Stimulated activated CD4-positive, alpha-beta T cell treated with anti-CD3 and anti-CD28 coated beads, TNF-alpha, amount 100 ng/mL, for 24 hours (primary cell): ENCODE measurements at places on chromosomes 2 and 18.

GRCh38 chr2:11079136-11079824 is 76.0 kb upstream of the SLC66A3 start:
- DNase-seq: no peak

GRCh38 chr2:232502511-232502910 is 14.9 kb upstream of the ECEL1 start:
- no peak for DNase-seq

GRCh38 chr2:63000801-63001200 is 49.8 kb upstream of the OTX1 start:
- DNase-seq: no peak

DNA sequence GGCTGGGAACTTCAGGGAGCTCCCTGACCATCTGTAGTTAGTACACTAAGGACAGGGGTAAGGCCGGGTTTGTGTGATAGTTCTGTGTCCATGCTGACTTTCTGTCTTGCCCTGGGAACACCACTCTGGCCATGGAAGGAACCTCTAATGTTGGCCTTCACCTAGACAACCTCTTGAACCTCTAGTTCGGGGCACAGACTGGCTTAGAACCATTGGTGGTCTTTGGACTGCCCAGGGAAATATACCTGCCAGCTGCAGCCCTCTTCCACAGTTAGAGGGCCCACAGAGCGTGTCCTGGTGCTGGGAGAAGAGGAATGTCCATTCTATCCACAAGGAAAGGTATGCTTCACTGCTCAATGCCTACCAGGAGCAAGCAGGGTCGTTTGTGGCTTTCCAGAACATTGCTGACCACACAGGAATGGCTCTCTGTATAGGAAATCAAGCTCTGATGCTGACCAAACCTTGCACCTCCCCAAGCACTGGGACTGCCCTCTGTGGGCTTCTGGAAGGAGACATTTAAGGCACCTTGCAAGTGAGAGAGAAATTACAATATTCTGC is 318.8 kb upstream of the EPAS1 start:
- DNase-seq: no peak

DNA sequence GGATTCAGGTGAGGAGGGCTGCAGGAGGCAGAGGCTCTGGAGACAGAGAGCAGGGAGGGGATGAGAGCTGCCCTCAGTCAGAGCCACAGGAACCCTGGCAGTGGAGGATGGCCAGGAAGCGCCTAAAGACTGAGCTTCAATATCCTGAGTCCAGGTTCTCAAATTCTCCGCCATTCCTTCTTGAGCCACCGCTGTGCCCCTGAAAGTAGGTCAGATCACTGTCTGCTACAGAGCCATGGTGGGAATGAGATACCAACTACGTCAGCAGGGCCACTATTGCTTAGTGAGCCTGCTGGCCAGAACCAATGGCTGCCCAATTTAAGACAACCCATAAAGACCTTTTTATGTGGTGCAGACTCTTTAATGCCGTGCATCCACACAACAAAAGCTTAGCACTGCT is 155.5 kb downstream of the CTIF start:
- DNase-seq: no peak

- DNase-seq: no peak
Measured at GRCh38 chr18:76985951-76986236, 146.7 kb downstream of the MBP start.

GRCh38 chr2:226076529-226076928 is 677.0 kb downstream of the NYAP2 start:
- DNase-seq: no peak
